ENCODE measurements at places on chromosomes 2 and 18. TPM values are rescaled to one million over a fixed set of nuclear protein-coding genes. Genes with fewer than 3 reads are reported as not detected.

C1GALT1C1L gene
- 0.44 TPM for total RNA-seq

MC4R gene
- 0.35 TPM for total RNA-seq

CTAGE1 gene
- total RNA-seq, result not detected

CABYR gene
- 1.2 TPM for total RNA-seq

CAPN10 gene
- 37.2 TPM for total RNA-seq

HDLBP gene
- 387 TPM for total RNA-seq

DES gene
- total RNA-seq, result 64.5 TPM

HRH4 gene
- total RNA-seq, result 2.0 TPM

GNAL gene
- 5.6 TPM for total RNA-seq

MAIP1 gene
- 14.8 TPM for total RNA-seq

TRPM8 gene
- not detected for total RNA-seq

G6PC2 gene
- not detected for total RNA-seq

RUFY4 gene
- total RNA-seq, result not detected

NPPC gene
- not detected for total RNA-seq

GAL3ST2 gene
- not detected for total RNA-seq

IGFBP5 gene
- 145 TPM for total RNA-seq

SP110 gene
- 68.1 TPM for total RNA-seq

MYOM1 gene
- total RNA-seq, result 5.0 TPM

TMEM247 gene
- total RNA-seq, result not detected

NRP2 gene
- 67.5 TPM for total RNA-seq

ITPRID2 gene
- total RNA-seq, result 190 TPM
